ENCODE measurements at places on chromosomes 16 and 17.

DNA sequence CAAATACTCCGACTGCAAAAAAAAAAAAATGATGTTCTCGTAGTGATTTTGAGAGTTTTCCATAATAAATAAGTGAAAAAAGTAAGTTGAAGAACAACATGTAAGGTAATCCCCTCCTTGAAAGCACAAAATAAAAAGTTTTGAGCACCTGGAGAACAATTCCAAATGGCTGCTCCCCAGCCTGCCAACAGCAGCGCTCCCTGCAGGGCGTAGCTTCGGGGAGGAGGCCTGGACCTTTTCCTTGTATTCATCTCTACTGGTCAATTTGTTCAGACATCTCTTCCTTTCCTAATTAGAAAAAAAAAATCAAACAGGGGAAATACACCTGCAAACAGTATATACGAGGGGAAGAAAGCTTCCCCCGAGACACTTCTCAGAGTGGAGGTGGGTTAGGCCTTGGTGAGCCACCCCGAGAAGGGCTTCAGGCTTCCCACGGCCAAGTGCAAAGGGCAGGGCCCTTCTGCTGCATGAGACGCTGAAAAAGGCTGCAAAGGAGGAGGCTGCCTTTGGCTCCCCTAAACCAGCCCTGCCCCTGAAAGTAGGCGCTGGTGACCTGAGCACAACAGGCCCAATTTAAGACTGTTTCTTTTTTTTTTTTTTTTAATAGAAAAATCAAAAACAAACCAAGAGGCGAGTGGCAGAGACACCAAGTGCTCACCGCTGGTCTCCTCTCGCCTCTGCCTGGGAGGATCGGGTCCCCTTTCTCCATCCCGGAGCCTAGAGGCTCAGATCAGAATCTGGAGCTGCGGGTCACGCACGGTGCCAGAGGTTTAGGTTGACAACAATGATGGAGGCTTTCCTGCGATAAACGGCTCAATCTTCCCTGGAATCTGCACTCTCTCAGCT is 193.1 kb upstream of the FOXF1 start:
- DNase-seq = no peak

DNA sequence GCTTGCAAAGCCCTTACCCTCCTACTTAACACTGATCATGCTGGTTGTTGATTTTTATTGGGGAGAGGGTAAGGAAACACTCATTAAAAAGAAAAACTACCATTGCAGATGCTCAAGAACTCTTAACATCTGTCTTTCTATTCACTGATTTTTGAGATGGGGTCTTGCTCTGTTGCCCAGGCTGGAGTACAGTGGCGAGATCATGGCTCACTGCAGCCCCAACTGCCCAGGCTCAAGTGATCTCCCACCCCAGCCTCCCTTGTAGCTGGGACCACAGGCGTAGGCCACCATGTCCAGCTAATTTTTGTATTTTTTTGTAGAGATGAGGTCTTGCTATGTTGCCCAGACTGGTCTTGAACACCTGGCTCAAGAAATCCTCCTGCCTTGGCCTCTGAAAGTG is 14.5 kb downstream of the EMC8 start:
- no peak for DNase-seq

DNA sequence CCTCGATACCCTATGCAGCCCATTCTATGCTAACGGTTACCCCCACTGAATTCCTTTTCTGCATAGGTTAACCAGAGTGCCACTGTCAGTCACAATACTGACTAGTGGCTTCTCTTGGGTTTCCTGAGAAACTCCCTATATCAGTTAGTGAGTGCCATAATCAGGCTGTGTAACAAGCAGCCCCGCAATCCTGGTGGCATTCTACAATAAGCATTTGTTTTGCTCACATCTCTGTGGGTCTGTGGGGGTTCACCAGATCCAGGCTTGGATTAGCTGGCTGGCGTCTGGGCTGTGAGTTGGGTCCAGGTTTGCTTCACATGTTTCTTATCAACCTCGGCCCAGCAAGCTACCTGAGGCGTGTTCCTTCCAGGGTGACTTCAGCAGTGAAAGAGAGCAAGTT is 42.4 kb downstream of the TMEM235 start:
- DNase-seq = no peak

- peak; percentile 26 for DNase-seq
Observed at GRCh38 chr16:68590201-68590994, 51.3 kb downstream of the ZFP90 start.

DNA sequence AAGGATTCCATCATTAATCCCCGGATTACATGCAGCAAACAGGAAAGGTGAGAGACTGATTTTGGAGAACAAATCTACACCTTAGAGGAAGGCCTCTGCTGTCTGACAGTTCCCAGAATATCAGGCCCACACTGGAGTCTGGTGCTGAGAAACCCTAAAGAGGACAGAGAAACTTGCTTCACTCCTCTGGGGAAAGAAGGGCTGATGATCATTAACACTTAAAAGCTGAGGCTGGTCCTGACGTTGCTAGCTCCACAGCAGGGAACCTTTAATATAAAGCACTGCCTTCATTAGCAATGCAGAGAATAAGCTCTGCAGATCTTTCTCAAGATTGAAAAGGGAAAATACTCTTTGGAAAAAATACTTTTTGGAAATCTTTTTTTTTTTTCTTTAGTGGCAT is 1472.4 kb upstream of the GOT2 start:
- DNase-seq = no peak

GRCh38 chr17:56593086-56593645 is 333 bp upstream of the NOG start:
- peak; percentile 6 for DNase-seq

DNA sequence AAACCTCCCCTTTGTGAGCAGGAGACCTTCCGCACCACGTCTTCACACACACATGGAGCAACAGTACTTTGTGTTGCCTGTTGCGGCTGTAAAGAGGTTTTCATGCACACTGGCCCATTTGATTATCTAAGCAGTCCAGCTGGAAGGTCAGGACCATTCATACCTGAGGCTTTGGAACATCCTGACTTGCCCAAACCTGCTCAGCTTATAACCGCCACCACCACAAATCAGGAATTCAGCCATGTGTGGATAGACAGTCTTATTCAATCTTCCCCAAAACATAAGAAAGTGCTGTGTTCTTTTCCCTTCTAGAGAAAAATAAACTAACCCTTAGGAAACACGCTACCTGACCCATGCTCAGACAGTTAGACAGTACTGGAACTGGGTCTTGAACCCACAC is 81.6 kb upstream of the XYLT1 start:
- no peak for DNase-seq

- no peak for DNase-seq
Observed at GRCh38 chr17:33138627-33139026, 147.0 kb downstream of the SPACA3 start.

DNA sequence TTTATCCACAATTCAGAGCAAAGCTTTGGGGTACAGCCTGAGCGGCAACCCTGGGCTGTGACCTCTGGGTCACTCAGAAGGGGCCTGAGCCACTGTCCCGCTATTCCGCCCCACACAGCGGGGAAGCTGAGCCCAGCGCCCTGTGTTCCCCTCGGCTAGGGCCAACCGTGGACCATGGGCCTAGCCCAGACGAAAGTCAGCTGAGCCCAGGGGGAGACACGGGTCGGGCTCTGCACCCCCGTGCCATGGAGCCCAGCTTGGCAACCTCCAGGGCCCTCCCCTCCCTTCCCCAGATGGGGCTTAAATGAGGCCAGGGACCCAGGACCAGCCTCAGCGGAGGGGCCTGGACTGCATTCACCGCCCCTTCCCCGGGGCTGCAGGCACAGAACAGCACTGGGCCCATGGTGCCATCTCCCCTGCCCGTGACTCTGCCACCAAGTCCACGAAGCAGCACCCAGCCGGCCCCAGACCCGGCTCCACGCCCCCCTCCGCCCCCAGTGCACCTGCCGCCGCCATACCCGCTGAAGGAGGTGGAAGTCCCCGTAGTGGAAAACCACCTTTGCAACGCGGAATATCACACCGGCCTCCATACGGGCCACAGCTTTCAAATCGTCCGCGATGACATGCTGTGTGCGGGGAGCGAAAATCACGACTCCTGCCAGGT is 1.8 kb downstream of the TPSD1 start:
- DNase-seq = no peak

DNA sequence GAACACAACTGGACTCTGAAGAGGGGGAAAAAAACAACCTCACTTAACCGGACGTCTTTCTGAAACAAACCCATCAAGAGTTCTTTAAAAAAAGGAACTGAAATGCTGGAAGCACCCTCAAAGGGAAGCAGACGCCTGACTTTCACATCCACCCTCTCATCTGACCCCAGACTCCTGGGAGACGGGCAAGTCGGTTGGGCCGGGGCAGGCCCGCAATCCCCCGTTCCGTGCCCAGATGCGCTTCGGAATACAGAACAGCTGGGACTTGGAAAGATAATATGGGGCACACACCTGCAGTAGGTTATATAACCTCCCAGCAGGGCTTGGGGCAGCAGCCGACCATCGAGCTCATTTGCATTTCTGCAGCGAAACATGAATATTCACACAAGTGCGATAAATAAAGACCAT is 3.7 kb downstream of the ARHGAP27 start:
- peak; percentile 42 for DNase-seq

DNA sequence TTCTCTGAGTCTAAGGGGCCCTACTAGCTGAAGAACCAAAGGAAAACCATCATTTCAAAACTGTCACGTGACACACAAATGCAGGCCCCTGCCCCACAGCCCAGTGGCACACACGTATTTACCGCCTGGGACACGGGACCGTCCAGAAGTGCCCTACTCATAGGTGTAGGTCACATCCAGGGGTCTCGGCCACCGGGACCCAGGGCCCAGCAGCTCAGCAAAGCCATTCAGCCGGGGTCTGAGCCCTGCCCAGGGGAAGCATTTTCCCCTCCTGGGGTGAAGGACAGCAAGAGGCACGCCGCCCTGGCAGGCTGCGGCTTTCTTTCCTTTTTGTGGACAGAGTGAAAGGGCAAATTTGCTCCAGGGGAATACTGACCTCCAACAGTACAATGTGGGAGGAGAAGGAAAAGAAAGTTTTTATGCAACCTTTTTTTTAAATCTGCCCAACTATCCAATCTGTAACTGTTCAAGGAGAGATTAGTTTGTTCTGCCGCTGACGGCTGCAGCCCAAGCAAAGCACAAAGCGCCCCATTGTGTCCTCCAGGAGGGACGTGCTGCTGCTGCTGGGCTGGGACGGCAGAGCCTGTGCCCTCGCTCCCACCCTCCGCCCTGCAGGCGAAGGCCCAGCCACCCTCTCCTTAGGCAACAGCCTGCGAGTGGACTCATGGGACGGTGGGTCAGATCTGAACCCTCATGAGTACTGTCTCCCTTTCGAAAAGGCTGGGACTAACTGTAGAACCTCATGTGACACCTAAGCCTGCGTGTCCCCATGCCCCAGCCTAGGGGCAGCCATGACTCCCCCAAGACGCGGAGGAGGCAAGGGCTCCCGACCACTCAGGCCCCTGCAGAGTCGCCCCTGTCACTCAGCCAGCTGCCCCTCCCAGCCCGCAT is 21.3 kb downstream of the SLC7A5 start:
- DNase-seq = no peak

- no peak for DNase-seq
Observed at GRCh38 chr17:14818469-14818868, 446.7 kb downstream of the PMP22 start.

GRCh38 chr16:20838240-20838639 is 31.9 kb downstream of the REXO5 start:
- no peak for DNase-seq

DNA sequence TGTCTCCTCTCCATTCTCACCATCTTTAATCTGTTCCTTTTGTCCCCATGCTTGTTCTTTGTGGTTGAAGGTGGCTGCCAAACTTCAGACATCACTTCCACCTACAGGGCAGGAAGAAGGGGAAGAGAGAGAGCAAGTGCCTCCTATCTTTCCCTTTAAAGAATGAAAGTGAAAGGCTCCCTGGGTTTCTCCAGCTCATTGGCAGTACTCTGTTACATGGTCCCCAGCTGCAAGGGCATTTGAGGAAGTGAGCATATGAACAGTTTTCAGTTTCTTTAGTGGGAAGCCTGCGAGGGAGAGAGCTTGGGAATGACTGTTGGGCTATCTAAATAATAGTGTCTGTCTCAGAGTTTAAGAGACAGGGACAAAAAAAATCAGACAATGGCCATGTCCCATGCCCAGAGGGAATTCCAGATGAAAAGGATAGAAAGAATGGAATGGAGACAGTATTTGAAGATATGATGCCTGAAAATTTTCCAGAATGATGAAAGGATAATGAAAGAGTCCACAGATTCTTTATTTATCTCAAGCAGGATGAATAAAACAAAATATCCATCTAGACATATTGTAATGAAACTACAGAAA is 159.9 kb downstream of the LGALS9B start:
- DNase-seq = no peak

DNA sequence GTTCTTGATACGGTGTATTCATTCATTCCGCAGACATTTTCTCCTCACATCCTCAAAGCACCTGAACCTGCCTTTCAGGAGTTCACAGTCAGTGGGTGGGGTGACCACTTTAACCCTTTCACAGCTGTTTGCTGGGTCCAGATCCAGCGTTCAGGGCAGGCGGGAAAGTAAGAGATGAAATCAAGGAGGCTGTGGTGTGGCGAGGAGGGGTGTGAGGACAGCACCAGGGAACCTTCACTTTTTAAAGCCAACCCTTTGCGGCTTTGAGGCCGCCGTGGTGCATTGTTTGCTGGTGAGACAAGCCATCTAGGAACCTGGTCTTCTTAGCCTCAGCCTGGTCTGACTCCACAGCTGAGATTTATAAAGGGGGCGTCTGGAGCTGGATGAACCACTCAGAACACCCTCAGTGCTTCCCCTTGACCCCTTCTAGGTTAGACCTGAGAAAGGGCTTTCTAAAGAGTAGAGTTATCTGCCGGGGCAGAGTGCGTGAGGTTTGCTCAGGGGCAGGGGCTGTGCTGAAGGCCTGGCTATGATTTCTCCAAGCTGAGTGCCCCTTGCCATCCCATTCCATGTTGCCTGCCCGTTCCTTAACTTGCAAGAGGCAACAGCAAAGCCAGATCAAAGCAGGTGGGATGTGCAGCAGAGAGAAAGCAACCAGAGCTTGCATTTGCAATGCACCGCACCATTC is 933 bp downstream of the CCR7 start:
- no peak for DNase-seq

GRCh38 chr17:40026816-40027613 is 11.8 kb downstream of the CSF3 start:
- peak; percentile 49 for DNase-seq
